Testis (tissue), 5 donors: ENCODE measurements at places on chromosomes 16 and 17.
A peak's percentile ranks its signal among the peaks of the same experiment; 100 is the strongest.

DNA sequence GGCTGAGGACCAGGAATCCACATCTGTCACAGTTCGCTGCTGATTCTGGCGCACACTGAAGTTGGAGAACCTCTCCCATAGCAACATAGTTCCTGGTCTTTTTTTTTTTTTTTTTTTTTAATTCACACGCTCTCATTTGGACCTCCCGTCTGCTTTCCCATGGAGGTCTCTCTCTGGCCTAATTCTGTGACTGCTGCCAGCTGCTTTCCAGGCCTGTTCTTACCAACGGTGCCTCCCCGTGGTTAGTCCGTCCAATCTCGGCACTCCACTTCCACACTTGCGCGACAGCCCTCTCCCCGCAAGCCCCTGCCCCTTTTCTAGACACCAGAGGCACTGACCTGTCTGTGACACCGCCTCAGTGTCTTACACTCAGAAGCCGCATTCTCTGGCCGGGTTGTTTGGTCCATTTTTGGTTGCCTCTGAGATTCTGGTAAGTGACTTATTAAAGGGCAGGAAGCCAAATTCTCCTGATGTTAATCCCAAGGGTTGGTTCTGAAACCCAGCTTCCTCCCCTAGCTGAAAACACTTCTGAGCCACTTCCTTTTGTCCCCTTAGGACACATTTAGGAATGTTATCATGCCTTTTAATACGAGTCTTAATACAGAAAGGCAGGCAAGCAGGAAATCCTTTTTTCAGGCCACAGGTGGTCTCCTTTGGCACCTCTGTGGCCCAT, 1.1 kb upstream of the AKTIP start:
- DNase-seq, result peak; percentile 51

- no peak for DNase-seq
These were observed 5.4 kb downstream of the DYNLL2 start for GRCh38 chr17:58088624-58089023.

- DNase-seq, result peak; percentile 91
These were observed 10.3 kb upstream of the ZFP90 start for GRCh38 chr16:68528686-68529379.

DNA sequence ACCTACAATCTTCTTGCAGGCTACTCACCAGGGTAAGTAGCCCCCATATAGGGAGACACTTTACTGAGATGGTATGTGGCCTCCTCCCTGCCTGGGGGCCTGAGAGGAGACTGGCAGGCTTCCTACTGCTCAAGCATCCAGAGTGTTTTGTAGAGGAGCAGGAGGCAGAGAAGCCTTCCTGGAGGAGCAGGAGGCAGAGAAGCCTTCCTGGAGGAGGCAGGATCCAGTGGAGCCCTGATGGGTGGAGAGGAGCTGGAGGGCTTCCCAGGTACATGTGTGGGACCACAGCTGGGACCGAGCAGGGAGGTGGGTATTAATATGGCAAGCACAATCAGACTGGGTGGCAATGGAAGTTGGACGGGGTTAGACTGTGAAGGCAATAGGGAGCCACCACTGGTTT, 2.1 kb upstream of the ADGRG5 start:
- no peak for DNase-seq

DNA sequence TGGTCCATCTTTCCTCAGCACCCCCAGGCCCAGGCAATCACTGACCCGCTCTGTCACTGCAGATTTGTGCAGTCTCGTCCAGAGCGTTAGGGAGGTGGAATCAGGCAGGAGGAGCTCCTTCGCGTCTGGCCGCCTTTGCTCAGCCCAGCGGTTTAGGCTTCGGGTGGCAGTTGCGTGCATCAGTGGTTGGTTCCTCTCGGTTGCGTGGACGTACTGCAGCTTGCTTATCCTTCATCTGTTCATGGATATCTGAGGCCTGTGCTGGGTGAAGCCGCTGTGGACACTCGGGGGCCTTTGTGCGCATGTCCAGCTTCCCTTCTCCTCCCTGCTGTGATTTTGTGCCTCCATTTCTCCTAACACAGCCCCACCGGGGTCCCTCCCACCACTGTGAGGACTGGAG, 4.7 kb upstream of the P2RX1 start:
- no peak for DNase-seq

- no peak for DNase-seq
These were observed 331.2 kb downstream of the MAF start for GRCh38 chr16:79269211-79269863.

DNA sequence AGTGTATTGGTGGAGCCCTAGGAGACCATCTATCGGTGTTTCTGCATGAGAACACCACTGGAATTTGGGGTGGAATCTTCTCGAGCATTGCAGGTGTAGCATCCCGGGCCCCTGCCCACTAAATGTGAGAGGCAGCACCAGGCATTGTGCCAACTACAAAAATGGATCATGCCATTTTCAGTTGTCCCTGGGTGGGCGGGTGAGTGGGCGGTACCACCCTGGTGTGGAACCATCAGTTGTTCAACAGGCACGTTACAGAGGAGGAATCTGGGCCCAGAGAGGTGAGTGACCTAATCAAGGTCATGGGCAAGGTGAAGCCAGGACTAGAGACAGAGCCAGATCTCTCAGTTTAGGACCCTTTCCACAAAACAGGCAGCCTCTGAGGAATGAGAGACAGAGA, 8.8 kb downstream of the PIPOX start:
- no peak for DNase-seq

GRCh38 chr17:59154292-59154720, 680 bp downstream of the SKA2 start:
- peak; percentile 57 for DNase-seq

- DNase-seq, result no peak
These were observed 26.9 kb downstream of the ADCY9 start for GRCh38 chr16:4089251-4089810.

DNA sequence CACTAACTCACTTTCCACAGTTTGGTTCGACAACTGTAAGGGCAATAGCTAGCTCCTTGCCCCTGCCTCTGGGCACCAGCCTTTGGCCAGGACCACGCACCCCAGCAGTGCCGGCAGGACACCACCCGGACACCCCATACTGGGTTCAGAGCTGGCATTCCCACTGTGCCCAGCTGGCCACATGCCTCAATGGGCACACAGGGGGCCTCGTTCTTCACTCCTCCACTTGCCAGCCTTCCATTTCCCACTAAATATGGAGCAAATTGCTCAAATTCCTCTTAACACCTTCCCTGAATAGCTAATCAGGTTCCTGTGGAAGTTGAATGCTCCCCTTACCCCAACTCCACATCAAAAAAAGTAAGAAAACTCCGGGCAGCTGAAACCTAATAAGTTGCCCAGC, 52.5 kb downstream of the PIPOX start:
- no peak for DNase-seq

DNA sequence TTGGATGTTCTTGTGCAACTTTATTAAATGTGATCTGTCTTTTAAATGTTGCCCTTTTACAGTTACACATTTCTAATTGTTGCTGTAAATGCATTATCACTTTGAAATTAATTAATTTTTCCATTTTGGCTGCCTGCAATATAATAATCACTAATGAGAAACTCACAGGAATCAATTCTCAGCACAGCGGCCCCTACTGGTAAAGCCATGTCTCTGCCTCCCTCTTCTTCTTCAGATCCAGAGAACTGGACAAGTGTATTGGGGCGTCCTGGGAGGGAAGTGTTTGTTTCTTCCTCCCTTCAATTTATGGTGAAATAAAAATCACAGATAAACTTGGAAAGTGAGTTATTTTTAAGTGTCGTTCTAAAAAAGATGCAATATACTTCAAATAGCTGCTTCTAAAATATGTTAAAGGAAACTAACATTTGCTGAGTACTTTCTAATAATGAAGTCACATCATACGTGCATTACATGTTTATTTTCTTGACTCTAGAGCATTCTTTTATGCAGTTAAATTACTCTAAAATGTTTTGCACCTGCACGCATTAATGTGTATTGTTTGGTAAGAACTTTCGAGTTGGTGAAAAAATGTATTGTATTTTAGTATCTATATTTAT, 338.0 kb downstream of the WWOX start:
- DNase-seq, result peak; percentile 43

DNA sequence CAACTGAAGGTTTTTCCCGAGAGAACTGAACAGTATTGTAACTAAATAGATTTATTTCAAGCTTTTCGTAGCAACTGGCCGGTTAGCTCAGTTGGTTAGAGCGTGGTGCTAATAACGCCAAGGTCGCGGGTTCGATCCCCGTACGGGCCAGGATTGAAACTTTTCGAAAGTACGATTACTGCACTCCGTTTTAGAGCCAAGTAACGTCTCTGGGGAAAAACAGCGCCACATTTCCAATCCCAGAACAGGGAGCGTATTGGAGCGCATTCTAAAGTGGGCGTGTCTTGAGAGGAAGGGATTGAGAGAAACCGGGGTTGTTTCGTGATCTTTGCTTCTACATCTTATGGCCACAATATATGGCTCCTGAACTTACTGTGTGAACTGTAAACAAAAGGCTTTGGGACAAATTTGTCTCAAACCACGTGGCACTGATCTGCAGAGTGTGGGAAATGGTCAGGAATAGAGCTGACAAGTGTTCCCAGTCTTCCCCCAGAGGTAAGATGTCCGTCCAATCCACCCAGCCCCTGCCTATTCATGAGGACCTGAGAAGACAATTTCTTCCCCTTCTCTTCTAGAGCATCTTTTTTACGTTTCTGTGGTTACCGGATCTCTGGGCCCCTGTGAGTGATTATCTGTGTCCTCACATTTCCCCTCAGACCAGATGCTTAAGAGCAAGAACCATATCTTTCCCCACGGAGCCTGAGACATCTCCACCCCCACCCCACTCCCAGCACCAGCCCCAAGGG, 2.3 kb downstream of the BORCS6 start:
- peak; percentile 92 for DNase-seq

GRCh38 chr17:12831839-12832238, 42.5 kb downstream of the ARHGAP44 start:
- DNase-seq, result no peak

GRCh38 chr16:20301840-20302239, 25.5 kb downstream of the GP2 start:
- no peak for DNase-seq

- DNase-seq, result no peak
These were observed 27.3 kb downstream of the KDM8 start for GRCh38 chr16:27230562-27231001.
